H7 (cell line): ENCODE measurements at places on chromosomes 3 and 15. TPM values are rescaled to one million over a fixed set of nuclear protein-coding genes. Genes with fewer than 3 reads are reported as not detected.

DNA sequence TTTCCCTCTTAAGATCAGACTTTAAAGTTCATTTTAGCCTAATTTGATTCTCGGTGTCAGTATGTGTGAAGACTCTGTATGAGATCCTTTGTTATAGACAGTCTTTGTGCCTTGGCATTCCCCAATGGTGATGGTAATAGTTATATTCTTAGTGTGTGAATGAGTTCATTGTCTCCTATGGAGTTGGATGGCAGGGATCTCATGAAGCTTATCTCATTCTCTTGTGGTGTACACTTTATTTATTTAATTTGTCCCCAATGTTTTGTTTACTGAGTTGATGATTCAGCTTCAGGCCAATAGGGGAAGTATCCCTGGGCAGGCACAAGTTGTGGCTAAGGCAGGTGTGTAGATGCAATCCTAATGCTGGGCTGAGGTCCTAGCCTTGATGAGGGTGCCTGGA, 222.0 kb upstream of the DPPA4 start:
- DNase-seq = no peak

GRCh38 chr3:142960322-142960850, 3.1 kb downstream of the PAQR9 start:
- DNase-seq = no peak

DNA sequence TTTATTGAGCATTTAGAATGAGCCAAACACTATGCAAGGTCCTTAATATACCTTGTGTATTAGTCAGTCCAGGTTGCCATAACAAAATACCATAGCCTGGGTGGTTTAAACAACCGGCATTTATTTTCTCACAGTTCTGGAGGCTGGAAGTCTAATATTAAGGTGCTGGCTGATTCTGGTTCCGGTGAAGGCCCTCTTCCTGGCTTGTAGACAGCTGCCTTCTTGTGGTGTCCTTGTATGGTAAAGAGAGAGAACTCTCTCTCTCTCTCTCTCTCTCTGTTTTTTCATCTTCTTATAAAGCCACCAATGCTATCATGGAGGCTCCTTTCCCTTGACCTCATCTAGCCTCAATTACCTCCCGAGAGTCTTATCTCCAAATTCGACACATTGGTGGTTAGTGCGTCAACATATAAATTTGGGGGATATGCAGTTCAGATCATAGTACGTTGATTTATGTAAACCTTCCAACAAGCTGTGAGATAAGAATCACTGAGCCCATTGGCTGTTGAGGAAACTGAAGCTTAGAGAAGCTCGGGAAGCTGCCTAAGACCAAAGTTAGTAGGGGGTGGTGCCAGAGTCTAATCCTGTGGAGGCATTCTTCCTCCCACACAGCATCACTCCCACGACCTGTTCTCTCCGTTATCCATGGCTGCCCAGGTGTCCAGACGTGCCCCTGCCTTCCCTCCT, 298.0 kb upstream of the PROK2 start:
- DNase-seq = no peak

DNA sequence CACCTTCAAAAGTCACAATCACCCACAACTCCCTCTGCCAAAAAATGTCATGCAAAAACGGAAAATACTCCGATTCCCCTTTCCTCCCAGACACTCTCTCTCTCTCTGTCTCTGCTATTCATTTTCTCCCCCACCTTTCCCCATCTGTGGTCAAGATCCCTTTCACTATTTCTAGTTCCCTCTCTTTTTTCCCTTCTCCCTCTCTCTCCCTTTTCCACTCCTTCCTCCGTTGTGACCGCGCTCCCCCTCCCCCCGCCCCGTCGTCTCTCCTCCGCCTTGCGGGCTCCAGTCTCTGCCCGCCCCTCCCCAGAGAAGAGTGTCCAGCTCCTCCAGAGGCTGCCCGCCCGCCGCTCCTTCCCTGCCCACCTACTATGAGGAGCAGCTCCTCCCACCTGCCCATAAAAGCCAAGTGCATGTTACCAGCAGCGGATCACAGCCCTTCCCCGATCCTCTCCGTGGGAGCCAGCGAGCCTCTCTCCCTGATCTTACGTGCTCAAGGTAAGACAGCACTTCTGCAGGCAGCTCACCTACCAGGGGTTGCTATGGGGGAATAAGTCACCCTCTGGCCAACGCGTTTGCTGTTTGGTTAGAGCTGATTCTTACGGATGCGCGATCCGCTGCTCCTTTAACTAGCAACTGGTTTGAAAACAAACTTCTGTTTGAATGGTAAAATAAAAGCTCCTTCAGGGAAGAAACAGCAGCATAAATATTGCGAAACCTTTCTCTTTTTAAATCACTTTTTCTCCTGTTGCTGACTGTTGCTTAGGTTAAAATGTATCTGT, at the start of gene COL8A1:
Gene COL8A1, plus strand, starts transcription at position 428 of the 782 bp plus-strand sequence. CDS start 152,089 bp downstream, outside the sequence.
- DNase-seq = peak; percentile 66

- DNase-seq = no peak
Observed at GRCh38 chr3:156981005-156981404, 154.9 kb downstream of the LEKR1 start.

DNA sequence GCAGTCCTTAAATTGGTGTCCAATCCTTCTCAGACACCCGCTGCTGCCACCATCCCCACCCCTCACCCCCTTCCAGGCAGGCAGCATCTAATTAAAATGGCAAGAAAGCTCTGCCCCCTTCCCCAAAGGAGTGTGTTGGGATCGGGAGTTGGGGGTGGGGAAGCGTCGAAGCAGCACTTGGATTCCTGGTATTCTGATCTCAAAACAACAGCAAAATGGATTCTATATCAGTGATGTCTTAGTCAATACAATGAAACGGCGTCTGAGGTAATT, 1.4 kb downstream of the TNIK start:
- DNase-seq = peak; percentile 70

DNA sequence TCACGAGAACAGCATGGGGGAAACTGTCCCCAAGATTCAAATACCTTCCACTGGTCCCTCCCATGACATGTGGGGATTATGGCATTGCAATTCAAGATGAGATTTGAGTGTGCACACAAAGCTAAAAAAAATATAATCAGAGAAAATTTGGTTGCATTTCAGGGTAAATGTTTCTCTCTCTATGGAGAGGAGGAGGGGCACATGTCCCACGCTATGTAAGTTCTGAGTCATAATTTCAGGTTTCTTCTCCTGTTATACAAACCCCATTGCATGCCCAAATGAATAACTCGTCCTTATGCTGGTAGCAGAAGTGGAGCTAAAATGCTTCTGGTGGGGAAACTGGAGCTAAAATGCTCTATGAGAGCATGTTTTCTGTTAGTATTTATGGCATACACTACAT, 209.7 kb upstream of the DCBLD2 start:
- no peak for DNase-seq

GRCh38 chr15:73802431-73803041, 49.4 kb upstream of the INSYN1 start:
- DNase-seq = no peak

DNA sequence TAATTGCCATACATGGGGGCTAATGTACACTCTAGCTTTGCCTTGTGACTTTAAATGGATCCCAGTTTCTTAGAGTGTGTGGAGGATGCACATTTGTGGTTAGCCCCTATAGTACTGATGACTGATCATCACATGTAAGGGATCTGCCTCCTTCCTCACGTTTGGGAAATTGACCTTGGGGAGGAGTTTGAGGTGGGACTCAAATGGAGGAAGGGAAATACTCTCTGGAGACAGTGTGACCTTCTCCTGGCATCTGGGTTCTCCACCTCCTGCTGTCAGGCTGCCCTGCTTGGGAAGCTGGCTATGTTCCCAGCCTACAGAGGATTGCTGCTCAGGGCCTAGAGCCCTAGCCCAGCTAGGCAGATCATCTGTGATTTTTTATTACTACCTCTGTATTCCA, 48.7 kb downstream of the PPM1L start:
- DNase-seq = peak; percentile 4

- DNase-seq = no peak
Observed at GRCh38 chr3:66406831-66407610, 93.8 kb downstream of the LRIG1 start.

DNA sequence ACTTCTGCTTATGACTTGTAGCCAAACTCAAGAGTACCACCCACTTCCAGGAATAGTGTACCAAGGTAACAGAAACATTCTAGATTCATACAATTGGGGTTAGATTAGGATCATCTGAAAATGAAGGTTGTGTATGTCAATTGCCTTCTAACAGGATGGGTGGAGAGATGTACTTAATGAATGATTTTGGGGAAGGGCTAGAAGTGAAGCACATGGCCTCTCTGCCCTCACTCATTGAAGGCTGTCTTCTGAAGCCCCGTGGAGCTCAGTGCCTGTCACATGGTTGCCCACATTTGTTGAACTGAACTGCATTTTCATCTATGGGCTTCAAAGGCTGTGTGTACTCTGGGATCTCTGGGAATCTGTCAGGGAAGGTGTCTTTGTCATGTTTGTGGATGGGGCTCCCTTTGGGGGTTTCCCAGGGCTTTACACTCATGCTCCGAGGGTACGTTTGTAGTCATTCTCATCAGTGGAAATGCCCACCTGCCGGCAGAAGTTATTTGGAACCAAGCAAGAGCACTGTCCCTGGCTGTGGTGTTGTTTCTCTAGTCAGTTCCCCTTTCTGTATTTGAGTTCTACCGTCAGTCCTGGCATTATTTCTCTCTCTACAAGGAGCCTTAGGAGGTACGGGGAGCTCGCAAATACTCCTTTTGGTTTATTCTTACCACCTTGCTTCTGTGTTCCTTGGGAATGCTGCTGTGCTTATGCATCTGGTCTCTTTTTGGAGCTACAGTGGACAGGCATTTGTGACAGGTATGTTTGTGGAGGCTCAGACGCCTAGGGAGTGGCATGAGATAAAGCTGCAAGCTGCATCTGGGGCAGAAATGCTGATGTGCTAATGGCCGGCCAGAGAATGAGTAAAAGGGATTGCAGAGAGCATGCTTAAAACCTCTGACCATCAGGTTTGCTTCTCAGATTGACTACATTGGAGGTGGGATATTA, 22.4 kb downstream of the CD86 start:
- no peak for DNase-seq

DNA sequence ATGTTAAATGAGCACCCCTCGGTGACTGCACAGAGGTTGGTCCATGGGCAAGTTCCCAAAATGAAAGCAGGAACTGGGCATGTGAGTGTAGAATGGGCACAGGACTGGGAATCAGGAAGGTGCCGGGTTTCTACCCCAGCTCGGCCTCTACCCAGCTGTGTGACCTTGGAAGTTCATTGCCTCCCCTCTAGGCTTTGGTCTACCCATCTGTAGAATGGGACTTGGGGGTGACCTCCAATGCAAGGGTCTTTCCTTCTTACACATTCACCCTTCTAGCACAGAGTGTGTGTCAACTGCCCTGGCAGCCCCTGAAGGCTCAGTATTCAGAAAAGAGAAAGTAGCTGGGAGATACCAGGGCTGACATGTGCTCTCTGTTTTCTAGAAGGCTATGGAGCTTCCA, 72.3 kb upstream of the PIAS1 start:
- no peak for DNase-seq

- DNase-seq = peak; percentile 69
Observed at GRCh38 chr3:197023998-197024651, 5.5 kb downstream of the MELTF start.

Gene CDC25A
- total RNA-seq = 72.3 and 79.1 TPM in 2 replicates

Gene CFAP44
- total RNA-seq = 0.37 and 0.73 TPM in 2 replicates

Gene PRRT3
- 5.3 and 6.8 TPM in 2 replicates for total RNA-seq

Gene NRG4
- total RNA-seq = 0.48 TPM in 1 of 2 replicates, not detected in the other
